NCI-H526 treated with DMSO at 0.1 percent for 48 hours (cell line): ENCODE measurements at places on chromosomes 12 and 14.

DNA sequence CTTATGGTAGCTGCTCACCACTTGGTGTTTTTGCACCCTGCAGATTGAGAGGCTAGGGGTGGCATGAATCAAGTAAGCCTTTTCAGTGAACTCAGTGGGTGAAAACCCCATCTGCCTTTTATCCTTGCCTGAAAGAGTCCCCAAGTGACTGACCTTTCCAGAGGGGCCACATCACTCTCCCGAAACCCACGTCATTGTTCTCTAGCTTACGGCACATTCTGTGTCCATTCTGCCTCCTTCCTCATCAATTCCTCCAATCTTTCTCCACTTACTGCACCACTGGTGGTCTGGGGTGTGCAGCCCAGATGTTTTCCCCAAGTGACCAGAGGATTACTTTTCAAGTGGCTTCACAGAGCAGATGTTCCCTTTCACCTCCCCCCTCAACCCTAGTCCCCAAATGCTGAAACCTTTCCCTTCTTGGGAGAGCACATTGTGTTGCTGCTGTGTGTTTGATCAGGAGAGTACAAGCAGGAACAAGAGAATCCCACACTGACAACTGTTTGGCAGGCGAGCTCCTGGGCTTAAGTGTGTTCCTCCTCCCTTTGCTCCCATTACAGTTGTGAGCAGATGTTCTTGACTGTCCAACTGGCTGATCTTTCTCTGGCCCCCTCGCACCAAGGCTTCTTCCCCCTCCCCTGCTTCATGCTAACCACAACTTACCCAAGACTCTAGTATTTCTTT lies 138.0 kb upstream of the IGF1 start:
- DNase-seq: no peak

DNA sequence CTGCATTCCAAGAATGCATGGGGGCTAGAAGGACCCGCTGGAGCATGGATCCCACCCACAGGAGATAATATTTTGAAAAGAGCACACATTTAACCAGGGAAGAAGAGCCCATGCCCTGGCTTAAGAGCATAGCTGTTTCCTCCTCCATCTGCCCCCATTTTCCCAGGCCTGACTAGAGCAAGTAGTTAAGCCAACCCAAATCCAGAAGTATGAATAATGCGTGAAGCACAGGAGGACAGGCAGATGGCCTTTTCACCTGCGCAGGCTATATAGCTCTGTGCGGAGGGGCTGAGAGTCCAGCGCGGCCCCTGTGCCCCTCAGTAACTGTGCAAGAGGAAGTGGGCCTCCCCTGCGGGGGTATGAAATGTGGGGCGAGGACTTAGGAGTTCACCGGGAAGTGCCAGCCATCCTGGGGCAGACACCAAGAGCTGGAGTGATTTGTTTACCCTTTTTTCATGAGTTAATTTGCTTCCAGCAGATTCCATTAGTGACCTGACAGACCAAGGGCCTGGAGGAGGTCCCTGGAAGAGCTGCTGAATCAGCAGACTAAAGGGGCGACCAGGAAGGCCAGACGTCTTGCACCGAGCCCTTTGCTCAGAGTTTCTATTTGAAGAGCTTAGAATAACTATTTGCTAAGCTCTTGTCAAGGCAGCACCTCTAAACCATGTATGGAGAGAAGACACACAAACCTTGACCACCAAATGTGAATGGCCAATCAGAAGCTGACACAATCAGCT lies 37.2 kb downstream of the DPF3 start:
- DNase-seq: no peak

DNA sequence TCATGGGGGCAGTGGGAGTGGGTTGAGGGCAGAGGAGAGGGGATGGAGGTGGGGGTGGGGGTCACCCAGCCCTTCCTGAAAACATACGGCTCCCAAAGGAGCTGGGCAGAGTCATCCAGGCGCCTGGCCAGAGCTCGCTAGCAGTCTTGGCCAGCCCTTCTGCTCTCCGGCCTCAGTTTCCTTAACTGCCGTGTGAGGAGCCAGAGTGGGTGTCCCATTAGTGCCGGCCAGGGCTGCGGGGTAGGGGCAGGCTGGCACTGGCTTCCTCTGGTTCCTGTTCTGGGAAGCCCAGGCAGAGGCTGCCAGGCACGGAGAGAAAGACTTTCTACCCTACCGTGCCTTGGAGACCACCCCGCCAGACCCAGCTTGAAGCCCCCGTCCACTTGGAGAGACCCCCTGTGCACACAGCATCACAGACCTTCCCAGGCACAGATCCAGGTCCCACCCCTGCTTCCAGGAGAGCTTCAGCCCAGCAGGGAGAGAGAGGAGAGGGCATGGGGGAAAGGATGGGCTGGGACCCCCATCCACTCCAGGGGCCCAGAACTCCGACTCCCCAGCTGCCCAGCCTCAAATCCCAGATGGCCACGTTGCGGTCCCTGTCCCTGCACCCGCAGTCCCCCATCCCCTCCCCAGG lies 93.3 kb downstream of the RFLNA start:
- no peak for DNase-seq

GRCh38 chr12:51124504-51124903 lies 41.1 kb upstream of the CSRNP2 start:
- no peak for DNase-seq

GRCh38 chr14:70857496-70857890 lies 48.2 kb upstream of the MAP3K9 start:
- DNase-seq: no peak

GRCh38 chr14:102775855-102776760 lies 1.1 kb upstream of the TRAF3 start:
- DNase-seq: no peak

GRCh38 chr12:118922405-118922804 lies 58.9 kb upstream of the SRRM4 start:
- no peak for DNase-seq

GRCh38 chr12:116710370-116711150 lies 27.3 kb downstream of the SPRING1 start:
- peak; percentile 84 for DNase-seq

GRCh38 chr14:103104389-103104653 lies 9.8 kb downstream of the EXOC3L4 start:
- DNase-seq: no peak

- no peak for DNase-seq
These were observed 198.4 kb upstream of the ATXN7L3B start for GRCh38 chr12:74339211-74339610.

DNA sequence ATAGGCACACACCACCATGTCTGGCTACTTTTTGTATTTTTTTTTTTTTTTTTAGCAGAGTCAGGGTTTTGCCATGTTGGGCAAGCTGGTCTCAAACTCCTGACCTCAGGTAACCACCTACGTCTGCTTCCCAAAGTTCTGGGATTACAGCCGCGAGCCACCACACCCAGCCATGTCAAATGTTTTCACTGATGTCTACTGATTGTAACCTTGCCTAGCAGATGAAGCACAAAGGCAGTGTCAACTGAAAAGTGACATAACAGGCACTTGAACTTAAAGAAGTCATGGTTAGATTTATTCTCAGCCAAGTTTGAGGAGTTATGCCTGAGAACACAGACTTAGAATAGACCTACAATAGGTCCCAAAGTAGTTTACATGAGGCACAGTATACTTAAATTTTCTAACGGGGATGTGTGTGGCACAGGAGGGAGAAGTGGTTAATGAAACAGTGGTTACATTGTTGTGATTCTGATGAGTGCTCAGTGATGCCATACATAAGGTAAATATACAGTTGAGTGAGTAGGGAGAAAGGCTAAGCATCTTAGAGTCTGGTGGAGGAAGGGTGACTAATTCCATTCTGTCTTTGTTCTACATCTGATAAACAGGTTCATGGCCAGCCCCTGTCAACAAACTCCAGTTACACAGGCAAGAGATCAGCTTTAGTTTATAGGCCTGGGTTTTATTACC lies 12.6 kb upstream of the RNASE4 start:
- peak; percentile 27 for DNase-seq

GRCh38 chr12:119432949-119433348 lies 98.4 kb downstream of the CCDC60 start:
- DNase-seq: no peak

GRCh38 chr12:31897781-31898503 lies 61.3 kb upstream of the RESF1 start:
- no peak for DNase-seq

GRCh38 chr12:4843907-4844306 lies 65.8 kb upstream of the KCNA1 start:
- DNase-seq: no peak

DNA sequence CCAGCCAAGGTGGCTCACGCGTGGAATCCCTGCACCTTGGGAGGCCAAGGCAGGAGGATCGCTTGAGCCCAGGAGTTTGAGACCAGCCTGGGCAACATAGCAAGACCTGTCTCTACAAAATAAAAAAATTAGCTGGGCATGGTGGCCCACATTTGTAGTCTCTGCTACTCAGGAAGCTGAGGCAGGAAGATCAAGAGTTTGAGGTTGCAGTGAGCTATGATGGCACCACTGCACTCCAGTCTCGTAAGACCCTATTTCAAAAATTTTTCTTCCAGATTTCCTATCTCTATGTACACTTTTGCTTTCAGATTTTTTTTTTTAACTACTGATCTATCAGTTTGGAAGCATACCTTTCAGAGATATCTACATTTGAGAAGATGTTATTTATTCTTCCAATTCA lies 15.3 kb downstream of the SNX6 start:
- no peak for DNase-seq

GRCh38 chr14:49134940-49135339 lies 451.2 kb downstream of the RPS29 start:
- no peak for DNase-seq

- DNase-seq: no peak
These were observed 115.3 kb upstream of the PLXNC1 start for GRCh38 chr12:94033101-94033500.

DNA sequence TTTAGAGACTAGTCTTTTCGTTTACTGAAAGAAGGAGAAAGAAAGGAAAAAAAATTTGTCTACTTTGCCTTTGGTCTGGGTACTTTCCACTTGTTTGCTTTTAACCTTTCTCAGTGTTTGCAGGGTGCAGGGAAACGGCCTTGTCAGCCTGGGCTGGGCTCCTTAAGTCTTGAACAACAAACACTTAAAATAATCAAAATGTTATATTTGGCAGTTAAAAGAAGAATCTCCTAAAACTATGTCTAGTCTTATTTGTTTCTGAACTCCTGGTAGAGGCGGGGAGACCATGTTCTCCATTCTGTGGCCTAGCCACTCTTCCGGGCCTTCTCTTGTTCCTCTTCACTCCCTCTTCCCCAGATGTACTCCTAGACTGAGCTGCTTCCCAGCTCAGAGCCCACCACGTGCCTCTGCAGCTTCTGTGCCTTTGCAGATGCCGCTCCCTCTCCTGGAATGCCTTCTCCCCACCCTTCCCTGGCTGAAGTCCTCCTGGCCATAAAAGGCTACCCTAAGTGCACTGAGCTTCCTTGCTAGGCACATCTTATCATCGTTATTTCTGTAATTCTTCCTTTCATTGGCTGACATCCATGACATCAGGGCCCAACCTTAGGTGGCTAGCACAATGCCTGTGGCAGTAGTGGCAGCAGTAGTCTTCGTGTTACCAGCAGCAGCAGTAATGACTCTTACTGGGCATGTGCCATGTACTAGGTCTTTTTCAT lies 432.9 kb downstream of the ZFP36L1 start:
- DNase-seq: no peak

GRCh38 chr12:24845615-24846014 lies 103.3 kb downstream of the BCAT1 start:
- DNase-seq: no peak

DNA sequence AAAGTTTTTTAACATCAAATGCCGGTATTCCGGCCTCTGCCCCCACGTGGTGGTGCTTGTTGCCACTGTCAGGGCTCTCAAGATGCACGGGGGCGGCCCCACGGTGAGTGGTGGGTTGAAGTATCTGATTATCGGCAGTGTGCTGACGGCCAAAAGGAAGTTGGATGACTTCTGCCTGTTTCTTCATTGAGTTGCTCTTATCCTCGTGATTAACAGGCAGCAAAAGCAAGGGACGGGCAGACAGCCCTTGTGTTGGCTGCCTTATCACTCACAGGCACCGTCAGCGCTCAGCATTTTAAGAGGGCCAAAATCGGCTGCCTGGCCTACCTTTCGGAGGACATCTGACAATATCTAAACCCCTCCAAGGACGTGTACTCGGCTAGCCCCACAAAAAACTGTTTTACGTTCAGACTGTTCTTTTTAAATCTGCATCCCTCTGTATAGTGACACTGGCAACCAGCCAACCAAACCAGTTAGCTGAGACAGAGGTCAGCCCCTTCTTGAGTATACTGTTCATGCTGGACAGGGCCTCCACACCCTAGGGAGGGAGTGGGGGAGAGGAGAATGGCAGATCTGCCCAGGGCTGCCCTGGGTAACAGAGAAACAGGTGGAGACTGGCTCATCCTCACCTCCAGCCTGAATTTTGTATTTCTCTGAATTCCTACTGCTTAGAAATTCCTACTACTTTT lies 22.9 kb upstream of the AKAP5 start:
- no peak for DNase-seq

DNA sequence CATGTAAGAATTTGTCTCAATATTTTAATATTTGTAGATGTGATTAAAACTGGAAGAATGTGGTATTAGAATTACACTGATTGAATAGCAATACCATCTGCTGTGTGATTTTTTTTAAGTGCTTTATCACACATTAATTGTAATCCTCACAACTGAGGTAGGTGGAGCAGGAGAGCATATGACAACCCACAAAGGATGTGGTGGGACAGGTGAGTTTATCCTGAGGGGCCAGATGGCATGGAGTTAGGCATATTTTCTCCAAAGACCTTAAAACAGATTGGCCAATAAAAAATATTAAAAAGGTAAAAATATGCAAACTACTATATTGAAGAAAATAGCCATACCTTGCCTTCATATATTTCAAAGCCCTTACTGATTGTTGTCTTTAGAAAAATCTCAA lies 7.8 kb downstream of the LRRC10 start:
- DNase-seq: no peak

- no peak for DNase-seq
These were observed 572.3 kb downstream of the ETNK1 start for GRCh38 chr12:23197266-23197665.

GRCh38 chr12:65705380-65705876 lies 118.9 kb upstream of the HMGA2 start:
- DNase-seq: no peak
